ENCODE measurements at places on chromosomes 5 and 9.

DNA sequence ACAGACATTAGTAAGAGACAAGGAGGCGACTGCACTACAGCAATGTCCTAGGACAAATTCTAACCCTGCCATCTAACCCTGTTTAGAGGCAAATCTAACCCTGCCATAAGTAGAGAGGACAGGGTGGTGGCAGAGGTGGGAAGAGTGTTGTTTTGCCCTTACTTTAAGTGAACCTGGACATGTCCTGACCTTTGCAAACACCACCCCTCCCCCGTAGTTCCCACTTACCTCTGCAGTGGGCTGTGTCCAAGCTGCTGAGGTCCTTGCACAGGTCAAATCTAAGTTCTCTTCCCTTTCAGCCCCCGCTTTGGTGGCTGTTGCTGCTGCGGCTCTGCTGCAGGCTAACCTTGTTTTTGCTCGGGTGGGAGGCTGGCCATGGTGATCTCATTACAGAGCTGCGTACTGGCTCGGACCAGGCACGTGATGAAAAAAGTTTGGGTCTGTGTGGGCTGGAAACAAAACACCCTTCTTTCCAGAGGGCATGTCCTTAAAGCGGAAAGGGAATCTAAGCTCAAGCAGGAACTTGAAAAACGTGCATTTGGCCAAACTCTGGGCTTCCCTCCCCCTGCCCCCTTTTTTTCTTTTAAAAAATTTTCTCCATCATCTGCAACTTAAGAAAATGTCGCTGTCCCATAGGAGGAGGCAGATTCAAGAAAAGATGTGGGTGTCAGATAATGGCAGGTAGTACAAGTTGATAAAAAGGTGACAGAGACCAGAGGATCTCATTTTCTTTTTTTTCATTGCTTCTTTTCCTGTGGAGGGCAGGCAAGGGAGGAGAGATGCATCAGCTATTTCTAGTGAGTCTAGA lies at the start of gene FAXDC2:
Gene FAXDC2, minus strand, starts transcription at position 349 of the 808 bp plus-strand sequence. CDS start 12,425 bp downstream, outside the sequence.
- DNase-seq, result no peak

DNA sequence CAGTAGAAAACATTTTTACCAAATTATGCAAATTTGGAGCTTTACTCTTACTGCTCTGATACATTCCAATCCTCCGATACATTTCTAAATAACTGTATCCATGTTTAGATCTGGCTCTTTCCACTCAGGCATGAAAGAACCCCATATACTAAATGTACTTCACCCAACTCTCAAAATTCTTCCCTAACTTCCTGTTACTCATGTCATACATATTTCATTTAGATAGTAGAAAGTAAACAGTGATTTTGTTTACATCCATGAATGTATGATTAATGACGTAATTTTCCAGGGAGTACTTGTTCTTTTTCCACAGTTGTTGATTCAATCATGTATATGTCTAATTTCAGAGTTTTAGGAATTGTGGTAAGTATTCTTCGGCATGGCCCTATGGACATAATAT lies 1426.5 kb upstream of the C9orf72 start:
- DNase-seq, result no peak

DNA sequence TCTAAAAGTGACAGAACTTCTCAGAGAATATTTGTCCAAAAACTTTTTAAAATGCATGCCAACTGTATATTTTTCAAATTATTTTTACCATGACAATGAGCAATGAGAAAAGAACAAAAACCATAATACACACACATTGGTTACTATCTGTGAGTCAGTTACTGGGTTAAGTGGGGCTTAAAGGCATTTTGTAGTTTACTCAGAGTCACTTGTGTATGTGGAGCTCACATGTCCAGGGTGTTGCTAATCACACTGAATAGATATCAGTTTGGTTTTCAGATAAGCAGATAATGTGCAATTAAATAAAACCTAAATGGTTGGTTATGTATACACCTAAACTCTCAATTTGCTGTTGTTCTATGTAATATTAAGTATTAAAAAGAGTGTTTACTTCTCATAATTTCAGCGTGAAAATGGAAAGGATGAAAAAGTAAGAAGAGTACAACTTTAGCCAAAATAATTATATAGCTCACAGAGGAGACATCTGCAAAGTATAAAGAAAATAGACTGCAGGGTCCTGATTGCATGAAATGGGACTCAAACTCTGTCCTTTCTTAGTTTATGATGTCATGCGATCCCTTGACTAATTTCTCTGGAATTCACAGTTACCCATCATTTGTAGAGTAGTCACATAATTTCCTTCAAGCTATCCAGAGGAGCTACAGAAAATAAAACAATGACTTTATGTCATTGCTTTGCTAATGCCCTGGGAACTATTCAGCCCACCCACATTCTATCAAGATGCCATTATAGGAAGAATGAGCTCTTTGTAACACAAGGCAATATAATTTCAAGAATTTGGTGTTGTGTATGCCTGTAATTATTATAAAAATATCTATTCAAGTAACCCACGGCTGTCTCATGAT lies 388.0 kb upstream of the ZNF608 start:
- no peak for DNase-seq

DNA sequence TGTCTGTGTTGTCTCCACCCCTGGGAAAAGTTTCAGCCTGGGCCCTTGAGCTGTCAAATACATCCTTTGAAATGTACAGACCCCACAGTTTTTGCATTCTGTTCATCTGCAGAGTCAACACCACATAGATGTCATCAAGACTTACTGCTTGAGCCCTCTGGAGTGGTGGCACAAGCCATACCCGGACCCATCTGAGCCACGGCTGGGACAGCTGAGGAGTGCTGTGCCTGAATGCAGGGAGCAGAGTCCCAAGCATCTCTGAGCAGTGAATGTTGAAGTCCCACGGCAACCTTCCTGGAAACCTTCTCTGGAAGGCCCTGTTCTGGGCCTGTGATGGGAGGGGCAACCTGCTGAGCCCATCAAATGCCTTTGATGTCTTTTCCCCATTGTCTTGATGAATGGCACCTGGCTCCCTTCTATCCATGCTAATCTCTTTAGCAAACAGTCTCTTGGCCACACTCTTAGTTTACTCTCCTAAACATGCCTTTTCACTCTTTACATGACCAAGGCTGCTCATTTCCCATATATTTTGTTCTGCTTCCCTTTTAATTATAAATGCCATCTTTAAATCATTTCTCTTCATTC lies 92.5 kb downstream of the ATPSCKMT start:
- no peak for DNase-seq

DNA sequence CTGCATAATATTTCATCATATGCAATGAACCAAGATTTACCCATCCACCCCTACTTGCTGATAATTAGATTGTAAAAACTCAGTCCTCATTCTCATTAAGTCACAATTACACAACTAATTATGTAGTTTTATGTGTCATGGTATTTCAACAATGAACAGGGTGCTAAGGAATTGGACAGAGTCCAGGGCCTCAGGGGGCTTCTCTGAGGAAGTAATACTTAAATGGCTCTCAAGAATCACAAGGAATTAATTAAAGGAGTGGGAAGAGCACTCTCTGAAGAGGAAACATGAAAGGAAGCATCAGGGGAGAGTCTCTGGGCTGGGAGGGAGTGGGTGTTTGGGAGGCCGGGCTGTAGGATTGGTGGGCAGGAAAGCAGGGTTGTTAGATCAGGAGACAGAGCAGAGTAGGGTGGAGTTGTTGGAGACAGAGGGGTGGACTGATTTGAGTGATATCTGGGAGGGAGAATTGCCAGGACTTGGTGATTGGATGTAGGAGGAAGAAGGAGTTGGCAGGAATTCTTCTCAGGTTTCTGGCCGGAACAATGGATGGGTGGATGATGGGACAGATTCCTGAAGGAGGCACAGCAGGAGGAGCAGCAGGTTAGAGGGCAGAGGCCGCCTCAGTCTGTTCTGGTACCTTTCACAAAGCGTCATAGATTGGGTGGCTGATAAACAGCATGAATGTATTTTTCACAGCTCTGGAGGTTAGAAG lies 23.0 kb upstream of the NSG2 start:
- no peak for DNase-seq

DNA sequence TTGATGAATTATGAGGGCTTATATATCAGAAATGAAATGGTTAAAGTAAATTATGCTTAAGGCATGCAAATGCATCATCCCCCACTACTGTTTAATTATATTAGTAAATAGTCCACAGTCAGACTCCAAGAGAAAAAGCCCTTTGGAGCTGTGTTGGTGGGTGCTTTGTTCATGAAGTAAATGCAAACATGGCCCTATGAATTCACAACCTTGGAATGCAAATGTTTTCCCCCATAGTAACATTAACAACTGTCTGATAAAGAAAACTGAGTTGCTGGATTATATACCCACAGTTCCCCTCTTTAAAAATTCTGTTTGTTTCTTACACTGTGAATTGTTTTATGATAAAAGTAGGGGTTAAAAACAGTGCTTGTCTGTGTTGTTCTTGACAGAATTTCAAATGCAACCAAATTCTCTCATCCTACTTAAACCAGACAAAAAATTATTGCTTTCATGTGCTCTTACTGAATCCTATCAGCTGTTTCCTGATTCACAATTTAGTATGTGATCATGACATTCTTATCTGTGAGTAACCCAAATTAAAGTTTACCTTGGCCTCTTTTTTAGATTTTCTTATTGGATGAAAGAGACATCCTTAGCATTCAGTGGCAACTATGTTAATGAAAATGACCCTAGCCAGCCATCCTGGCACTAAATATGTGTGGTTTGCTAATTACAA lies 48.5 kb upstream of the SNCAIP start:
- DNase-seq, result no peak

GRCh38 chr9:93255494-93255867 lies 71.5 kb downstream of the WNK2 start:
- no peak for DNase-seq

DNA sequence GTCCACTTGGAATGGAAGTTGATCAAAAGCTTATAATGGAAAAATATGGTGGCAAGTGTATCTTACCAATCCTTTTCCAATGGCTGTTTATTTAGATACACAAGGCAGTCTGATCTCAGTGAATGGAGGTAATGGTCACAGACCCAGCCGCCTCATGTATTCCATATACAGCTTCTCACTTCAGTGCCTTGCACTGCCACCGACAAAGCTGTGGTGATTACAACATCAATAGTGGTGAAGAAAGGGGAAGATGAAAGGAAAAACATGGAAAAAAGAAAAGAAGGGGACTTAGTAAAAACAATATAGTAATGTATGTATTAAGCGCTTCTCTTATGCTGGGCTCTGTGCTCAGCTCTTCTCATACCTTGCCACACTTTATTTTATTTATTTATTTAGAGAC lies 297.3 kb upstream of the RASA1 start:
- no peak for DNase-seq

DNA sequence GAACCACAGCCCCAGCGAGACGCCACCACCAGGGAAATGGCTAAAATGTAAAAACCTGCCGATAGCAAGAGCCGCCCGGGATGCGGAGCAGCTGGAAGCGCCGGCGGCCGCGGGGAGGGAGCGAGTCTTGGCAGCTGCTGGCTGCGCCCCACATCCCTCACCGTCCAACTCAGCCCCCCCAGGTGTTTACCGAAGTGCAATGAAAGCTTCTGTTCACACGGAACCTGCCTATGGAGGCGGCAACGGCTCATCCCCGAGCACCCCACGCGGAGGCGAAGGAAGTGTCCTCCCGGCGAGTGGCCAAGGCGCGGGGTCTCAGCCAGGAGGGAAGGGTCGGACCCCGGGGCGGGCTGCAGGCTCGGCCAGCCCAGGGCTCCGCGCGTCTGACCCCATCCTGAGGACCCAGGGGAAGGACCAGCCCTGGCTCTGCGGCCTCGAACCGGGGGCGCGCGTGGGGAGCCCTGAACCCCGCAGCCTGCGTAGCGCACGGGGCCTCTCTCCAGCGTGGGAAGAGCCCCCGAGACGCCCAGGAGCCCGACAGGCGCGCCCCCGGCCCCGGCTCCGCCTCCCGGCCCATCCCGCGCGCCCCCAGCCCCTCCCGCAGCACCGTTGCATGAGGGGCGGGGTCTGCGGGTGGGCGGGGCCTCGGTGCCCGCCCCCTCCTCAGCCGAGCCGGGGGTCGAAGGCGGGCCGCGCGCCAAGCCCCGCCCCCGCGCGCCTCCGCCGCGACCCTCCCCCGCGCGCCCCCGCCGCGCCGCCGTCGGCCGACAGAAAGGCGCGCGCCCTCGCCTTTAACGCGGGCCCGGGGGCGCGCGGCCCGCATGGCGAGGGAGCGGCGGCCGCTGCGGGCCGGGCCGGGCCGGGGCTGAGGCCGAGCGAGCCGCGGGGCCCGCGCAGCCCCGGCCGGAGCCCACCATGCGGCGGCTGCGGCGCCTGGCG lies at the start of gene DIPK1B:
Gene DIPK1B, plus strand, starts transcription at position 822 of the 939 bp plus-strand sequence. Its CDS starts 94 bp downstream, at position 916.
- DNase-seq, result no peak

- DNase-seq, result no peak
Observed at GRCh38 chr5:123605822-123606221, 93.8 kb downstream of the CSNK1G3 start.

DNA sequence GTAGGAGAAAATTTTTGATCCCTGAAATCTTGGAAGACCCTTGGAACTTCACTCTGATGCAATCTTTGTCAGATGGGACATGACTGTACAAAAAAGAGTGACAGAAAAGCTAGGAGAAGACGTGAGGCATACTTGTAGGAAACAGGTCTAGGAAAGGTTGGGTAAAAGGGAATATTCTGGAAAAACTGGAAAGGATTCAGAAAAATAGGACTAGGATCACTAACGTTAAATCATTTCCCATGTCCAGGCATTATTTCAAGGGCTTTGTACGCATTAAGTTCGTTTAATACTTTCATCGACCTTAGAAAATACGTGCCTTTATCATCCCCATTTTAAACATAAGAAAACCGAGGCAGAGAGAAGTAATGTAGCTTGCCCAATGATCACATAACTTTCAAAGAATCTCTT lies 2.9 kb downstream of the ALDH1A1 start:
- DNase-seq, result no peak

GRCh38 chr9:98610211-98610610 lies 98.5 kb downstream of the GABBR2 start:
- no peak for DNase-seq

GRCh38 chr5:31165729-31166128 lies 27.8 kb upstream of the CDH6 start:
- no peak for DNase-seq

DNA sequence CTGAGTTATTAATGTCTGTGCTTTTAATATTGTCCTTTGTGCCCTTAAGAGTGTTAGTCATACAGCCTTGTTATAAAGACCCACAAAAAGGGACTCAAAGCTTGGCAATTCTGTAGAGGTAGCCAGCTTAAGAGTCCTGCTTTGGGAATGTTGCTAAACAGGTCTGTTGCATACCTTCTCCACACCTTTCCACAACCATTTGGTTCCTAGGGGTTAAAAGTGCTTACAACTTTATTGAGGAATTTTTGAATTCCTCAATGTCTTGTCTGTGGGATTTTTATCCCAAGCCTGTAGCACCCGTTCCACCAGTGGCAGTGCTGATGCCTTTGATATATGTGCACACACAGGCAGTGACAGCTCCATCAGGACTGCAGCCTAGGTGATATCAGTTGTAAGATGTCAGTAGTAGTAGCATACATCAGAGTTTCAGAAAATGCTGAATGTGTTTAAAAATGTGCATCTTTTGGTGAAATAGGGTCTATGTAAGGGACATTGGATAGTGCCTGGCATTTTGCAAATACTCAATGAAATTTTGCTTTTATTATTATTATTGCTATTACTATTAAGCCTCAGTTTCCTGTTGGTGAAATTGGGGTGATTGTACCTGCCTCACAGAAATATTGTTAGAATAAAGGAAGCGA lies 68.5 kb downstream of the WWC1 start:
- no peak for DNase-seq

Data from CD4-positive, alpha-beta T cell treated with Interleukin-12 subunit alpha and Interleukin-12 subunit beta, for 1 hour (primary cell).